Activated CD4-positive, alpha-beta T cell treated with anti-CD3 and anti-CD28 coated beads for 36 hours (primary cell): ENCODE measurements at places on chromosomes 16 and 17.

DNA sequence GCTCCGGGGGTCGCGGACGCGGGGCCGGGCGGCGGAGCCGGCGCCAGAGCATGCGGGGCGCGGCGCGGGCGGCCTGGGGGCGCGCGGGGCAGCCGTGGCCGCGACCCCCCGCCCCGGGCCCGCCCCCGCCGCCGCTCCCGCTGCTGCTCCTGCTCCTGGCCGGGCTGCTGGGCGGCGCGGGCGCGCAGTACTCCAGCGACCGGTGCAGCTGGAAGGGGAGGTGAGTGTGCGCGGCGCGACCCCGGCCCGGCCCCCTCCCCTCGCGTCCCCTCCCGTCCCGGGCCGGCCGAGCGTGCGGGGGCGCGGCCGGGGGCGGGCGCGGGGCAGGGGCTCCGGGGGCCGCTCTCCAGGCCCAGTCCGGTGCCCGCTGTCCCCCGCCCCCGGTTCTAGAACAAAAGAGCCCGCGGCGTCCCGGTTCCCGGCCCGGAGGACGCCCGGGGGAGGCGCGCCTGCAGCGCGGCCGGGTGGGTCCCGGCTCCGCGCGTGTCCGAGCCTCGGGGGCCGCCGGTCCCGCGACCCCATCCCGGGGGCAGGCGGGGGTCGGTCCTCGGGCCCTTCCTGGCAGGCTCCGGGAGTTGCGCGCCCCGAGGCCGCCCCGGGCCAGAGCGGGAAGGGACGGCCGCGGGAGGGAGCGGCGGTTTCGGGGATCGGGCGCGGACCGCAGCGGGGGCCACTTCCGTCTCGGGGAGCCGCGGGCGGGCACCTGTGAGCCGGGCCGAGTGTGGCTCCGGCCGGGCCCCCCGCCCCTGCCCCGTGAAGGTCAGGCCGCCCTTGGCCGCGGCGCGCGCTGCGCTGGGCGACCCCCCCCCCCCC lies 563 bp downstream of the METRNL start:
- H3K4me3 ChIP-seq, result no peak overlapping the region
- DNase-seq, result peak; percentile 39
- H3K4me1 ChIP-seq, result peaks cover 31% of the 10 kb centered on the region
- H3K36me3 ChIP-seq, result peaks cover 4% of the 10 kb centered on the region
- peaks cover 7% of the 10 kb centered on the region for H3K27me3 ChIP-seq
- H3K27ac ChIP-seq, result no peak overlapping the region

GRCh38 chr17:42308446-42308845 lies 20.1 kb downstream of the STAT5A start:
- H3K4me1 ChIP-seq, result peaks cover 84% of the 10 kb centered on the region
- H3K36me3 ChIP-seq, result peaks cover 80% of the 10 kb centered on the region
- DNase-seq, result no peak
- H3K27ac ChIP-seq, result peak overlapping the region; percentile 69

DNA sequence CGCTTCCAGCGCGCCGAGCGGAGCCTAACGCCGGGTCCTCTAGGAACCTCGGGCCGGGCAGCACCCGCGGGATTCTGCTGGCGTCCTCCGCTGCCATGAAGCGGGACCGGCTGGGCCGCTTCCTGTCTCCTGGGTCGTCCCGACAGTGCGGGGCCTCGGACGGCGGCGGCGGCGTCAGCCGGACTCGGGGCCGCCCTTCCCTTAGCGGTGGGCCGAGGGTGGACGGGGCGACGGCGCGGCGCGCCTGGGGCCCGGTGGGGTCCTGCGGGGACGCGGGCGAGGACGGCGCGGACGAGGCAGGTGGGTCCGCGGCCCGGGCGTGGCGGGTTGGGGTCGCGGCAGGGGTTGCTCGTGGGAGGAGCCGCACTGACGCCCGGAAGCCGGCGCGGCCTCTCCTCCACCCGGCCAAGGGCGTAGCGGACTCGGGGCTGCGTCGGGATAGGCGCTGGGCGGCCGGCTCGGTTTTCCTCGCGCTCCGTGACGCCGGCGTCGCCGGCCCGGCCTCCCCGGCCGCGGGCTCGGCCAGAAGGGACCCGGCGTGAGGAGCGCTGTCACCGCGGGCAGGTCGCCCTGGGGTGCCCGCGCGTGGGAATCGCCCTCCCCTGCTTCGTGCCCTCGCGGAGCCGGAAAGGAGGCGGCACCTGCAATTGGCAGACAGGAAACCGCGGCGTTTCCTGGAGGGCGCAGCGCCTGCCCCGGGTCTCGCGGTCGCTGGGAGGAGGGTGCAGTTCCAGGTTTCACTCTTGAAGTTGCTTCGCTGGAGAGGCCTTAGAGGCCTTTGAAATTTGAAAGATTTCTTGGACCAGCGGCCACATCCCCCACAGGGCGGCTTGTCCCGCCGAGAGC lies 432 bp downstream of the ZNF276 start:
- H3K27me3 ChIP-seq, result no peaks in the 10 kb centered on the region
- H3K4me3 ChIP-seq, result peak overlapping the region; percentile 85
- DNase-seq, result peak; percentile 88
- H3K27ac ChIP-seq, result no peak overlapping the region
- H3K36me3 ChIP-seq, result peaks cover 32% of the 10 kb centered on the region

- no peaks in the 10 kb centered on the region for H3K36me3 ChIP-seq
- no peaks in the 10 kb centered on the region for H3K27me3 ChIP-seq
These were observed 9.9 kb downstream of the LRRC3C start for GRCh38 chr17:39937447-39937846.

DNA sequence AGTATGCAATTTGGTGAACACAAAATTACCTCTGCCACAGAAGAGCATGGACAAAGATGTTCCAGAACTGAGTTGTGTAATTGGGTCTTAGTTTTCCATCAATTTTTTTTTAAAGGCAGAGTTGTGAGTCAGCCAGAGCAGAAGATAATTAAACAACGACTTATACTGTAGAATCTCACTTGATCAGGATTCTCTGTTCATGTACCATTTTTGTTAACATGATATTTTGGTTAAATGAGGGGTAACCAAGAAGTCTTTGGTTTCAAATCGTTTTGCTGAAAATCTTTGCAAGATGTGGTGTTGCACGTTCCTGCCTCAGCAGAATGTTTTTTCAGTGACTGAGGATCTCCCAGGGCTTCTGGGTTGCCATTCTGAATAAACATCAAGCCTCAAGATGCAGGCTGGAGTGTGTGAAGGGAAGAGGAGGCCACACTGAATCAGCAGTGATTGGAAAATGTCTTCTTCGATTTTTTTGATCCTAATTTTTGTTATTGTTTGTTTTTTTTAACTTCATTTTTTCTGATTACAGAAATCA lies 232.6 kb upstream of the IRX3 start:
- no peak for DNase-seq
- H3K36me3 ChIP-seq, result no peaks in the 10 kb centered on the region
- no peak overlapping the region for H3K27ac ChIP-seq
- no peak overlapping the region for H3K4me3 ChIP-seq
- H3K27me3 ChIP-seq, result peaks cover 2% of the 10 kb centered on the region
